Activated CD4-positive, alpha-beta T cell treated with anti-CD3 and anti-CD28 coated beads, Interleukin-2, amount 50 U/mL, for 48 hours (primary cell): ENCODE measurements at places on chromosomes 3 and 15.

- no peak for DNase-seq
These were observed 33.0 kb downstream of the DENND6A start for GRCh38 chr3:57659806-57660439.

DNA sequence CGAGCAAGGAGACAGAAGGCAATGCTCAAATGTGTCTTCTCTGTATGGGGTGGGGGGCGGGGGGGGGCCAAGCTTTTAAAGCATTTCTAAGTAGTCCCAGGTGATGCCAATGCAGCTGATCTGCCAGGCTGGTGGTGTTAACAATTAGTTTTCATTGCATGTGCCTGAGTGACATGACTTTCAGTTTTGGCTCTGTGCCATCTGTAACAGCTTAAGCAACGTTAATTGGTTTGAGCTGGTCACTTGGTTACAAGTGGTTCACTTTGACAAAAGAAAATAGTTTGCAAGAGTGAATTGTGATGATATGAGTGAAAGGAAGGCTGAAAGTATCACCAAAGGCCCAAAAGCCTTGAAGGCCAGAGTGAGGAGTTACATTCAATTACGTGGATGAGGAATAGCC lies 26.4 kb upstream of the LRIG1 start:
- DNase-seq, result no peak

- DNase-seq, result no peak
These were observed 721 bp downstream of the P2RY1 start for GRCh38 chr3:152835601-152836102.

- DNase-seq, result peak; percentile 33
These were observed 679 bp upstream of the MYD88 start for GRCh38 chr3:38137615-38138348.

GRCh38 chr15:58724466-58724865 lies 25.0 kb downstream of the ADAM10 start:
- no peak for DNase-seq

DNA sequence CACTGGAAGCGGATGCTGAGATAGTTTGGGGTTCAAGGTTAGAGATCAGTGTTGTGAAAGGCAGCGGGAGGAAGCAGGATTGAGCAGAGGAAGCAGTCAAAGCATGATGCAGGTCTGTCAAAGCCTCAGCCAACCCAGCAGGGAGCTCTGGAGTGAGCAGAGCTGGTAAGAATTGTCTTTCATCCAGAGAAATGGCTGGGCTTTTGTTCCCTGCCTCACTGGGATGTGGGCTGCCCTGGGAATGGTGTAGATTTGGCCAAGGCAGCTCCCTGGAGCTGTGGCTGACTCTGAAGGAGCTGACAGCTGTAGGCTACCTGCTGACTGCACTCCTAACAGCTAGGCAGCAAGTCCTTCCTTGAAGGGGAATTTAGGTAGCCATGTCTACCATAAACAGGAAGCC lies 61.9 kb upstream of the STXBP5L start:
- no peak for DNase-seq

GRCh38 chr15:70268698-70269251 lies 171.1 kb upstream of the TLE3 start:
- DNase-seq, result no peak

DNA sequence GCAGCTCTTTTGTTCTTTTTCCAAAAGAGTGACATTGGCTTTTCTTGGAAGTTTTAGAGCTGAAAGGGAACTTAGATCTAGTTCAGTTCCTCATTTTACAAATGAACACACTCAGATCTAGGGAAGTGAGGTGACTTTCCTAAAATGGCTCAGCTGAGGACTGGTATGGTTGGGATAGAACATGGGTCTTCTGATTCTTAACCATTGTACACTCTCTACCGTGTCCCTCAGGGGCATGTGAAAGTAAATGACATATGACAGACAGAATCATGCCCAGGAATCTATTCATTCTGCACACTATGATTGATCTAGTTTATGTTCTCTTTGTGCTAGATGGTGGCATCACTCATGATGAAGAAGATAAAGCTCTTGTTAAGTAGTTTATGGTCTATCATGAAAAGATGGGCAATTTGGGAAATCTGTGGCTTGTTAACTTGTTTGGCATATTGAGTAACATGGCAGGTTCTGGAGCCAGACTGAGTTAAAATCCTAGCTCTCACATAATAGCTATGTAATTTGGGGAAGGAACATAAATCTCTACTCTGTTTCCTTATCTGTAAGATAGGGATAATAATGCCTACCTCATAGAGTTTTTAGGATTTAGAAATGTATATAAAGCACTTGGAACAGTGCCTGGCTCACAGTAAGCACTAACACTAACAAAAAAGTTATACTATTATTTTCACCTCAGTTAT lies 30.9 kb downstream of the UBE2E1 start:
- no peak for DNase-seq

DNA sequence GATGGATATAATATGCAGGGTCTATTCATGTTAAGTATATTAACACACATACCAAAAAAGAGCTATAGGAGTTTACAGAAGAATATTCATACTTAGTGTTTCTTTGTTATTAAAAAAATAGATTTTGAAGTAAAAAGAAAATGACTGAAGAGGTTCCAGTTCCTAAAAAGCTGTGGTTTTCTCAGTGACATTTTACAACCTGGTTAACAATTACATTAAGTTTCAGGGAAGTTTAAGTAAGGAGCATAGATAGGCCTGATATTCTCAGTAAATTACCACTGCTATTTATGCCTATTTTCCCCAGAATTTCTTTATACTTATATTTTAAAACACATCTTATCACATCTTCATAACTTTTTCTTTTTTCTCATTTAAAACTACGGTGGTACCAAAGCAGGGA lies 43.6 kb upstream of the SPTSSB start:
- no peak for DNase-seq

DNA sequence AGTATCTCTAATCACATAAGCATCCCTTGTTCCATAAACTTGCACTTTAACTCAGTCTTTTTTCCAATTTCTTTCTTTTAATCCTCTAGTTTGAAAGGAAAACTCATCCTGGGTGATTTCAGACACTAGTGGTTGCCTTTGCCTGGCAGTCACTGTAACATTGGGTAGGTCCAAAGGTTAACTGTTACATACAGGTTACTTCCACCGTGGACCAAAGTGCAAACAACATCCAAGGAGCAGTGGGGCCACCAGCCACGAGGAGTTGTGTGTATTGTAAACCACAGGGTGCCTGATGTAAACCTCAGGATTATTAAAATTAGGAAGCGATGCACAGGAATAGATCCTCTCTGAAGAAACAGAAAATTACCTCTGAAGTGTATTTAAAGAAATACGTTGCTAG lies 75.0 kb downstream of the HCN4 start:
- DNase-seq, result no peak

DNA sequence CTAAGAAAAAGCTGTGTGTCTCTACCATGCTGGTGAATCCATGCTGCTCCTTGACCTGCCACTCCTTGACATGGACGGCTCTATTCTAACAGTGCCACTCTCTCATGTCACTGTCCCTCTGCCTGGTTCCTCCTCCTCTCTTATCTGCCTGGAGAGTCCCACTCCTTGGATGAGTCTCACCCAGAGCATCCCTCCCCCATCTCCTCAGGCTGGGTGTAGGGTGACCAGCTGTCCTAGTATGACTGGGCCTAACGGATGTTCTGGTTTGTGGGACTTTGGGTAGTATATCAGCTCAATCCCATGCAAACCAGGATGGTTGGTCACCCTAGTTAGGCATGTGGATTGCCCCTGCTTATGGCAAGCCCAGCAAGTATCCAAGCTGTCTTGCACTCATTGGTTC lies 54.3 kb downstream of the LIPC start:
- DNase-seq, result no peak

GRCh38 chr15:84046064-84046637 lies 189.4 kb upstream of the GOLGA6L4 start:
- no peak for DNase-seq
